ENCODE measurements at places on chromosomes 2 and 18.

- DNase-seq = no peak
Observed at GRCh38 chr2:237894986-237895543, 35.6 kb downstream of the RAMP1 start.

GRCh38 chr2:96554293-96555145 is 18.0 kb downstream of the ARID5A start:
- peak; percentile 51 for DNase-seq

DNA sequence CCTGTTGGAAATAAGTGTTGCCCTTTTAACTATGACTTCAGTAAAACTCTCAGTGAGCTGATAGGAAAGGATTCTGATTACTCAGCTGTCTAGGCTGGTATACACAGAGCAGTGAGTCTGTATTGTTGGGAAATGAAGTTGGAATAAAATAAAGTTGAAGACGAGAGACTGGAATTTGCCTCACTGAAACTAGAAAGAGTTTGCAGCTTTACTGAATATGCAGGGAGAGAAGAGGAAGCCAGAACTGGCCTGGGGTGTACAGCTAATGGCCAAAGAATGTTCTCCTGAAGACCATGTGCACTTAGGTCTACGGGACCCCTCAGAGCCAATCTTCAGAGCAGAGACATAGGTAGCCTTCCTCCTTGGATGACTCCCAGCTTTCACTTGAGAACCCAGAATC is 26.5 kb downstream of the EIF4E2 start:
- no peak for DNase-seq

DNA sequence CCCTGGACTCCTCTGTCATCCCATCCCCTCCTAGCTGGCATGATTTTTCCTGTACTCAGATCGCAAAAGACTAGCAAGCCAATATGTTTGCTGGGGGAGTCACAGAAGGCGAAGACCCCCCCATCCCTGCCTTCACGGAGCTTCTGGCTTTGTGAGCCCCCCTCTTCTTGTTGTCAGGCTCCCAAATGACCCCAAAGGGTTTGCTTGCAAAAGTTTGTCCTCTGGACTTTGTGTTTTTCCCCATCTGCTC is 169.9 kb downstream of the SMAD7 start:
- DNase-seq = no peak

GRCh38 chr2:141393214-141393545 is 737.6 kb downstream of the LRP1B start:
- DNase-seq = no peak

DNA sequence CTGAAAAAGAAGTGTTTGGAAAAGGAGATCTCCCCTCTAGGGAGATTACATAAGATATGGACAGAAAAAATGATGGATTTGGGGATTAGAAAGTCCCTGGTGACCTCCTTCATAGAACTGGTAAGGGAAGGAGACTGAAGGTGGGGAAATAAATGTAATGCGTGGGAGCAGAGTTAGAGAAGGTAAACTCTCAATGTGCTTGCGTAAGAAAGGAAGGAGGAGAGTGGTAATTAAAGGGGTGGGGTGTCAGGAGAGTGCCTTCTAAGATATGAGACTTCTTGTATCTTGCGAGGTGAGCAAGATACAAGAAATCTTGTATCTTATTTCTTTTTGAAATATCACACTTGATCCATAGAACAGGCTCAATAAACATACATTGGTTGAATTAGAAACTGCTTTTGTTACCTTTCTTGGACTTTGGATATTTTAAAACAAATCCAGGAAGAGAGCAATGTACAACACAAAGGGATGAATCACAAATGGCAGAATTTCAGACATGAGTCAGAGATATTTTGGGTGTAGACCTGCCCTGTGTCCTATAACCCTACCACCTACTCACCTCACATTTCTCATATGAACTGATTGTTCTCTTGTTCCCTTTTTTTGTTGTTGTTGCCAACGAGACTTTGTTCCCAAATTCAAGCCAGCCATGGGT is 342.4 kb downstream of the INSIG2 start:
- no peak for DNase-seq

GRCh38 chr2:24491542-24492420 is 727 bp downstream of the NCOA1 start:
- no peak for DNase-seq

GRCh38 chr2:169160926-169161481 is 91.6 kb downstream of the DHRS9 start:
- DNase-seq = no peak

DNA sequence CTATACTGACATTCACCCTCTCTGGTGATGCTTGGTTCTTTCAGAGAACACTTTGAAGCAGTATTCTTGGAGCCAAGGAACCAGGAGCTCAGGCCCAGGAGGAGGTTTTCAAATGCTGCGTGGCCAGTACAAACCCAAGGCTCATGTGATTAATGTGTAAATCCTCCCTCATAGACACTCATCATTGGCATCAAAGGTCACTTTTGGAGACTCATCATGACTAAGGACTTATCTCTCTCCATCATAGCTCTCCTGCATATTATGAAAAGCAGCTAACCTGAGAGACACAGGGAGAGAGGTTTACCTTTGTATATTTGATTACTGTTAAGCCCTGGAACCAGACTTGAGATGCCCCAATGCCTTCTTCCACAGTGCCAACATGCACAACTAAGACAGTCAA is 115.3 kb upstream of the SRD5A2 start:
- no peak for DNase-seq

DNA sequence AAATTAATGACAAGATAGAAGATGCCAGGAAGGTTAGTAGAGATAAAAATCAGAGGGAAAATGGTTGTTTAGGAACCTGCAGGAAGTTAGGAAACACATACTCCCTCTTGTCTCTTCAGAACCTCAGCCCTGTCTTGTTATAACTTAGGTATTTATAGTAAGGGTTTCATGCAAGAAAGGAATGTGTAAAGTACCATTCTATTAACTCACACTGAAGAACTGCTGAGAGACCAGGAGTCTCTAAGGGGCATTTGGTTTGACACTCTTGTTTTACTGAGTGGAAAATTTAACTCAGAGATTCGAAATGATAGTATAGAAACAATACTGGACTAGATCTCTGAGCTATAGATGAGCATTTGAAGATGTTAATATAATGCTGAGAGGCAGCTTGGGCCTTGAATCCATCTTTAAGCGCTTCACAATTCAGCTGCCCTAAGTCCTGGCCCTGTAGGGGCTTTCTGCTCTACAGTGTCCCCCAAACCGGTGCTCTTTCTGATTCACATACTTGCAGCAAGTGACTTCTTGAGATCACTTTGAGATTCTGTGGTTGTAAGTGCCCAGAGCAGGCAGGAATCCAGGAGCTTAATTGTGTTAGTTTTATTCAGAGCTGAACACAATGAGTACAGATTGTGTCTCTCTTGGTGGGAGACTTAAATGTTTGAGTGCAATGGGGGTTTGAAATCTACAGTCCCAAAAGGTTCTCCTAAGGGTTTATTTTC is 235.0 kb upstream of the RGPD4 start:
- DNase-seq = no peak

- no peak for DNase-seq
Observed at GRCh38 chr2:181900007-181900651, 8.6 kb downstream of the ITPRID2 start.

GRCh38 chr18:27803957-27804356 is 373.0 kb downstream of the CDH2 start:
- DNase-seq = no peak

DNA sequence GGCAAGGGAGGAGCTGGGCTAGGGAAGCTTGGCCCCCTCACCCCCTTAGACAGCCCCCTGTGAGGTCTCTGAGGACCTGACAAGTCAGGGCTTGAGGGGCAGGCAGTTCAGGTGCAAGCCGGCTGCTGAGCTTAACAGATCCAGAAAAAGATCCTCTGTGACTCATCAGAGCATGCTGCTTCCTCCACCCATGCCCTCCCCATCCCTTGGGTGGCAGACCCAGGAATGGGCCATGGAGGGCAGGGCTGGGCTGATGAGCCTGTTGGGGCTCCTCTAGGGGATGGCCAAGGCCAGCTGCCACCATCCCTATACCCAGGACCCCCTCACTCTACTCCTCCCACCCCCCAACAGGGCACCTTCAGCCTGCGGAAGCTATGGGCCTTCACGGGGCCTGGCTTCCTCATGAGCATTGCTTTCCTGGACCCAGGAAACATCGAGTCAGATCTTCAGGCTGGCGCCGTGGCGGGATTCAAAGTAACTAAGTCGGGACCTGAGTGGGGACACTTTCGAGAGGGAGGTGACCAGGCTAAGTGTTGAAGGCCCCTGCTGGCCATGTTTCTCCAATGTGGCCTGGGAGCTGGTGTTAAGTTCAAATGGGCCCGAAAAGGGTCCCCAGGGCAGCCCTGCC is 1.9 kb downstream of the SLC11A1 start:
- no peak for DNase-seq

GRCh38 chr2:84815146-84815545 is 65.7 kb downstream of the TRABD2A start:
- no peak for DNase-seq

DNA sequence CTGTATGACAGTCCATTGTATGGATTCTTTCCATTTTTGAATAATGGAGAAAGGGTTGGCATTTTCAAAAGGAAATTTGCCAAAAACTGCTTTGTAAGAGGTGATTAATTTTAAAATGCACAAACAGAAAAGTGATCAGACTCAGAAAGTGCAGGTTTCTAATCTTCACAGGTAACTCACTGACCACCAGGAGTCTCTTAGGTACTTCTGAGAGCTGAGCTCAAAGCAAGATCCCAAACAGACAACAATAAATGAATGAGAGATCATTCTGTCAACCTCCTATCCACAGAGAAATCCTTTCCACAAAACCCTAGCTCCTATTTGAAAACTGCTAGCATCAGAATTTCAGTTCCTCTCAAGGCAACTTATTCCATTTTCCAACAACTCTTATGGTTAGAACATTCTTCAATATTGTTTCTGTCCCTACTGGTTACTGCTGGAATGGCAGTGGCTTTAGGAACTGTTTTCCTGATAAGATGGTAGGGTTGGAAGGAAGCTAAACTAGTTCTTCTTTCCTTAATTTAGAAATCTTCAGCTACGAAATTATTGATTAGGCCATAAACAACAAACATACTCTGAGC is 20.6 kb upstream of the HAAO start:
- DNase-seq = no peak

- DNase-seq = peak; percentile 26
Observed at GRCh38 chr2:36770542-36771287, 74.2 kb downstream of the VIT start.

- no peak for DNase-seq
Observed at GRCh38 chr2:206584323-206585116, 57.8 kb upstream of the FAM237A start.

DNA sequence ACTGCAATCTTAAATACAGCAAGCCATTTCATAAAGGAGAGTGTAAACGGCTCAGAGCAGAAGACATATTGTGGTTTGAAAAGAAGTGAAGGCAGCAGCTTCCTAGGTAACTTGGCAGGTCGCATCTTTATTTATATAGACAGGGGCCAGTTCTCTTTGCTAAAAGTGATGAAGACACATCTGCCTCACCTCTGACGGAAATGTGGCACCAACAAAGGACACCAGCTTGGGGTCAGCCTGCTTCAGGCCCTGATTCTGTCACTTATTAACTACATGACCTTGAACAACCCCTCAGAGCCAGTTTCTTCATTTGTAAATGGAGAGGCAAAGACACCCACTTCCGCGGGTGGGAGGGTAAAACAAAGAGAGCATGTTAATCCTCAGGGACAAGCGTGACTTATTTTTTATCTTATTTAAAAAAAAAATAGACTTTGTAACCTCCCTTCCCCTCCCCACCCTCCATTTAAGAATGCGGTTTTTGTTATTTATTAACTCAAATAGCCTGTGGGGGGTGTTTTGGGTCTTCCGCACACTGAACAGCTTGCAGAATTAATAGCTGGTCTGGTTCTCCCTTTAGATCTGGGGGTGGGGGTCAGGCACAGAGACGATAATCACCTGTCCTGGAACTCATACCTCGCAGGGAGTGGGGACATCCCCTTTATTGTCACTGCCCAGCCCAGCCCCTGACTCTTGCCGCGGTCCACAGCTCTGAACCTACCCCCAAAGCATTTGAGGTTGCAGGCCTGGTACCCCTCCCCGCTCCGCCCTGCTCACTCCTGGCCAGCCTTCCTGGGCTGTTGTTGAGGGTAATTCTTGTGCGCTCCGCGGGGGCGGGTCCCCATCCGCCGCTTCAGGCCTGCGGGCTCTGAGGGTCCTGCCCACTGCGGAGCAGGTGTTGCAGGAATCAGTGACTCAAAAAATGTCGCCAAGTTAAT is 64.2 kb upstream of the TMEM17 start:
- DNase-seq = no peak

GRCh38 chr2:158953454-158953853 is 15.0 kb upstream of the TANC1 start:
- DNase-seq = no peak

DNA sequence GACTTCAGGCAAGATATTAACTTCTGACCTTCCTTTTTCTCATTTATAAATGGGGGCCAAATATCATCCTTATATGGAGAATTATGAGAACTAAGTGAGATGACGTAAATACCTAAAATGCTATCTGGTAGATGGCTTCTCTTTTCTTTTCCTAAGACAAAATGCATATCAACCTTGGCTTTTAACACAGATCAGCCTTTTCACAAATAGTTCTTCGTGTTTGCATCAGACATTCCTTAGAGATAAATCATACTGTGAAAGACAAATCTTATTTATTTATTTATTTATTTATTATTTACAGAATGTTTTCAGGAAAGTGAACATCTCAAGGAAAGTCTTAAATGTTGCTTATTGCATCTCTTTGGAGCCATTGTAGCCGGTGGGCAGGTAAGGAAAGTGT is 62.8 kb downstream of the NBEAL1 start:
- DNase-seq = no peak

DNA sequence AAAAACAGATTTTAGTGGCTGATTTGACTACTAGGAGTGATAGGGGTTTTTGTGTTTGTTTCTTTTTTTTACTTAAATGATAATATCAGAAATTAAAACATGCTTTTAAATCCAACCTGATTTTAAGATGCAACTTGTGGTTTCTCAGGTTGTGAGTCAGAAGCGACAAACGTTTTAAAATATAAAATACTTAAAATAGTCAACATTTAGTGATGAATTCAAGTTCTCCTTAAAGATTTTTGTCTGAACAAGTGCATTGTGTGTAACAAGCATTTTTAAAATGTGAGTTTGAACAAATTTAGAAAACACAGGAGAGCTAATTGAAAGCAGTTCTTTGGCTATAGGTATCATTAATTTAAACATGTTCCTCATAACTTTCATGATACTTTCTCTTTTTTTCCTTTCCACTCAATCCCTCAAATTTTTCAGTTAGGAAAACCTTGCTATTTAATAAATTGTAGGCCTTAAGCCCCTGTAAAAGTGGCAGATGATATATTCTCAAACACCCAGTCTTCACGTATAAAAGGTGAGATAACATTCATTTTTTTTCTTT is 3.6 kb downstream of the TBR1 start:
- DNase-seq = no peak

Data from stimulated activated CD4-positive, alpha-beta T cell treated with anti-CD3 and anti-CD28 coated beads, Interleukin-12 subunit alpha, Interleukin-12 subunit beta, amount 100 ng/mL, for 48 hours (primary cell).